Stimulated activated CD4-positive, alpha-beta T cell treated with anti-CD3 and anti-CD28 coated beads, Interleukin-15, amount 100 ng/mL, for 24 hours (primary cell): ENCODE measurements at places on chromosomes 11 and 22.

DNA sequence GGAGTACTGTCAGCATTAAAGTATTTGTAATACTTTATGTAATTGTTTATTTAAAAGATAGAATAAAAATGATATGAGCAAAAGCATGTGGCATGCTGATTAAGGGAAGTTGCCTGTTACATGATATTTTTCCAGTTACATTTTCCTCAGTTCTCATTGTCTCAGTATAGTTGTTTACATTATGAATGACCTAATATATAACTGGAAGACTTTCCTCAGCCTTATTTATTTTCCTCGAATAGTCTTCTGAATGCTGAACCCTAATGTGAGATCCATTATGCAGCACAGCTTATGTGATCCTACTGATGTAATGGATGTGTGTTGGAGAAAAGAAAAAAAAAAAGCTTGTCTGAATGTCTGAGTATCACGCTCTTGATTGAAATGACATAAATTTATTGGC, 95.5 kb downstream of the LUZP2 start:
- DNase-seq = no peak

GRCh38 chr22:22847241-22847640, 40.4 kb upstream of the IGLL5 start:
- no peak for DNase-seq

DNA sequence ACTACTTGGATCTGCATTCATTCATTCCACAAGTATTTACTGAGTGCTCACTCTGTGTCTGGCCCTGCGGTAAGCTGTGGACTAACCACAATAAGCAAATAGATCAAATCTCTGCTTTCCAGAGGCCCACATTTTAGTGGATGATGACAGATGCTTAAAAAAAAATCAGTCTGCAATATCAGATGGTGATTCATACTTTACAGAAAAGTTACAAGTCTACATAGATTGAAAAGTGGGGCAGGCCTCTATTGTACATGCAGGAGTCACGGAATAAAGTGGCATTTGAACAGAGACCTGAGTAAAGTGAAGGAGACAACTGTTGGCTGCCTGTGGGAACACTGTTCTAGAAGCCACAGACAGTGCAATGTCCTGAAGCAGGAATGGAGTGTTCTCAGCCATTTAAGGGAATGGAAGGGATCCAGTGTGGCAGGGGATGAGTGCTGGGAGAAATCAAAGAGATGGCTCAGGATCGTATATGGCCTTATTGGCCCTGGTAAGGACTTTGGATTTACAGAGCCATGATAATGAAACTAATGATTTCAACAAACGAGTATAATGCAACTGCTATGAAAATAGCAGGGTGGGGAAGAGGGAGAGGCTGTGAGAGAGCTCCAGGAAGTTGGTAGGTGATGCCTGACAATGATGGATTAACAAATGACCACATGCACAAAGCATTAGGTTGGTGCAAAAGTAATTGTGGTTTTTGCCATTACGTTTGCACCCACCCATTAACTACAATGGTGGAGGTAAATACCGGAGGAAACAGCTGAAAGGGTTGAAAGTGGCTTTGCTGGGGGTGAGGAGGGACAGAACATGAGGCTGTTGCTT, 31.1 kb downstream of the TMEM45B start:
- no peak for DNase-seq

DNA sequence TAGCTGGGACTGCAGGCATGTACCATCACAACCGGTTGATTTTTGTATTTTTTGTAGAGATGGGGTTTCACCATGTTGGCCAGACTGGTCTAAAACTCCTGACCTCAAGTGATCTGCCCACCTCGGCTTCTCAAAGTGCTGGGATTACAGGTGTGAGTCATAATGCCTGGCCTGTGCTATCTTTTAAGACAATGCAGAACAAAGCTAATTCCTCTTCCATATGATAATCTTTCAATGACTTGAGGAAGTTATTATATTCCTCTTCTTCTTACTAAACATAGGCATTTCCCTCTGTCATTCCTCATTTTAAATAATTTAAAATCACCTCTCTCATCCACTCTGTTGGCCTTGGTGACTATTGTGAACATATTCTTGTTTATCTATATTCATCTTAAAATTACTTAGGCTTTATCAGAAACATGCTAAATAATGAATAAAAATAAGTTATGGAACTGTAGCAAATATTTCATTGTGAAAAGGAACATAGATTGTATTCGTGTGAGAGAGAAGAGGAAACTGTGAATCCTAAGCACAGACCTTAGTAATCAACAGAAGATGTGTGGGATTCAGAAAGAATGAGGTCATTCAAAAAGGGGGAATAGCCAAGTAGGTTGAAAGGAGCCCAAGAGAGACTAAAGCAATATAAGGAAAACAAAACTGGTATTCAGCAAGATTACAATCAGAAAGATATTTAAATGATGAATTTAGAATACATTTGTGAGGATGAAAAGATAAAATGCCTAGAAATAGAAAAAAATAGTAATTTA, 269.4 kb downstream of the TTC28 start:
- no peak for DNase-seq

- DNase-seq = no peak
These were observed 57.5 kb downstream of the PTPRJ start for GRCh38 chr11:48037709-48038468.

DNA sequence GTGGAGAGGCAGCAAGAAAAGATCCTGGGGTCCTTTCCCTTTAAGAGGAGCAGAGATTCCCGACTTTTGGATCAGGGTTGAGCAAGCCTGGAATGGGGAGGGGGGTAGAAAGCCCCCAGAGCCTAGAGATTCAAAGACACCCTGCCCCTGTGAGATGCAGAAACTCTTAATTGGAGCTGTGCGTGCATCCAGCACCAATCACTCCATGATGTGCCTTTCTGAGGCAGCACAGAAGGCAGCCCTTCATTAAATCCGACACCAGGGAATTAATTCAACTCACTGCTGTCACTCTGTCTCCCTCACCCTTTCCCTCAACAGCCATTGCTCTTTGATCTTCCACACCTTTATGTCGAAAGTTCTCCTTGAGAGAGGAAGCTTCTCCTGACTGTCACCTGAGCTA, 43.0 kb downstream of the DSCAML1 start:
- DNase-seq = no peak

- no peak for DNase-seq
These were observed 103.7 kb downstream of the CCDC81 start for GRCh38 chr11:86478348-86478747.

- DNase-seq = no peak
These were observed 81.7 kb downstream of the C11orf91 start for GRCh38 chr11:33618956-33619355.

DNA sequence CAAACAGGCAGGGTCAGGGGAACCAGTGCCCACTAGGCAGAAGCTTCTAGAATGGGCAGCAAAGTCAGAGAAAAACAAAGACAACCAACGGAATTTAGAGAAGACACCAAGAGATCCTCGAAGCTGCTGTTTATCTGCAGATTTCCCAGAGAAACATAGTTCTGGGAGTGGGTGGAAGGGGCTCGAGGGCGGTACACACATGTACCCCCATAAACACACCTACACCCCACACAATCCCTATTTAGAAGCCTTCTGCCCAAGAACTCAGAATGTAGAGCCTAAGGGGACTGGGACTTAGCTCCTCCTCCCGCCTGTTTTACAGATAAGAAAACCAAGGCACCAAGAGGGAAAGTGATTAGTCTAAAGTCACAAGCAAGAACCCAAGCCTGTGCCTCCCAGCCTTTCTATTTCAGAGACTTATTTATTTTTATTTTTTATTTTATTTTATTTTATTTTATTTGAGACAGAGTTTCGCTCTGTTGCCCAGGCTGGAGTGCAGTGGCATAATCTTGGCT, 6.4 kb downstream of the NPTXR start:
- DNase-seq = no peak

DNA sequence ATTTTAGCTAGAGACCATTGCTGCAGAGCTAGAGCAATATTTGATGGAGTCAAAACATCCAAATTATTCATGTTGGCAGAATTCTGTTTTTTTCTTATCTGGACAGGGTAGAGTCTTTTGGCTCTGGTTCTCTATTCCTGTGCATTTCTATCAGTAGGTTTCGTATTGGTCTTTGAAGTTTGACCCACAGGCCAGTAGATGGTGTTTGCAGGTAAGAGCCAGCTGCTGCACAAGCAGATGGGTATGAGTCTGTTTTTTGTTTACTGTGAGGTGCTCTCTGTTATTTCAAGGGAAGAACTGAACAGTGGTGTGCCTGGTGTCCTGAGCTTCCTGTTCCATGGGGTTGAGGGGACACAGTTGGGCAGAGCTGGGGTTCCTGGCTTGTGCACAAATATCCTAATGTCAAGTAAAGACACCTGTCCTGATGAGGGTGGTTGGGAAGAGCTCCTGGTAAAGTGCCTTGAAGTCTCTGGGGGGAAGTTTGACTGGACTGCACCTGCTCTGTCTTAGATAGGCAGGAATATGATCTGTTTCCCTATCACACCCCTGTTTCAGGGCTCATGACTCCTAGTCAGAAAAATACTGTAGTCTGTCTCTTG, 34.0 kb upstream of the SLC22A25 start:
- DNase-seq = no peak

DNA sequence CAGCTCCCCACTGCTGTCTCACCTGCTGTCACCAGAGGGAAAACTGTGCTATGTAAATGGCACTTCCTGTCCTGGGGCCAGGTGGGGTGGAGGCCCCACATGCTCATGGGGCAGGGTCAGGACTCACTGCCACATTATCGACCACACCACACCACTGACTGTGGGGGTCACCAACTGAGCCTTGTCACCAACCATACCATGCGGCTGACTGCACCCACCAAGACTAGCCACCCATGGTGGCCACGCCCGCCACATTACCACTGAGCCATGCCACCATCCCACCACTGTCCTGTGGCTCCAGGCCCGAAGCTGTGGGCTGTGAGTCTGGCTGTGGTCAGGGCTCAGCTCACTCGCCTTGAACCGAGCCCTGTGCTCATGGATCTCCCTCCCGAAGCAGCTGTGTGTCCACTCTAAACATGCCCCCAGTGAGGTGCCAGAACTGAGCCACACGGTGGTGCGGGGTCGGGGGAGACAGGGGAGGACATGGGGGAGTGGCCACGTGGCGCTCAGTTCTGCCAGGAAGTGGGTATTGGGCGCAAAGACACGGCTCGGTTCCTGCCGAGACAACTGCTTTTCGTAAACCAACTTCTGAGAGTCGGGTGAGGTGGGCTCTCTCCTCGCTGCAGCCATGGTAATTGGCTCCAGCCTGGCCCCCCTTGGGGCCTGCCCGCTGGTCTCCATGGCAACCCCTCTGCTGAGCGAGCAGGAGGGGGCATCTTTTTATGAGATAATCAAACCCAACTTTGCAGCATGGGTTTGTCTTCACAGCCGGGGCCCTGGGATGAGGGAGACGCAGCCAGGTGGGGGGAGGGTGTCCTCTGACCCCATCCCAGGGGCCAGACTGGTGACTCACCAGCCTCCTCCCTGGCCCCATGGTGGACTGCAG, 23.2 kb downstream of the RTN4R start:
- peak; percentile 42 for DNase-seq
